ENCODE measurements at places on chromosomes 16 and 17.
A peak's percentile ranks its signal among the peaks of the same experiment; 100 is the strongest.

GRCh38 chr17:64180089-64181073, 50.4 kb upstream of the ERN1 start:
- no peak for DNase-seq

DNA sequence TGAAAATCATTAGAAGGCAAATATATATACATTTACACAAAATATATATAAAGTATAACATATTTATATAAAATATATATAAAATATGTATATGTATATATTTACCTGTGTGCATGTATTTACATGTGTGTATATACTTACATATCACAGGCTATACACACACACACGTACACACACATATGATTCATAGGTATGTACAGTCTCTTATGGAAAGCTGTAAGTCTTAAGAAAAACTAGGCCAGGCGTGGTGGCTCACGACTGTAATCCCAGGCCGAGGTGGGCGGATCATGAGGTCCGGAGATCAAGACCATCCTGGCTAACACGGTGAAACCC, 14.7 kb downstream of the TOM1L2 start:
- DNase-seq = no peak

GRCh38 chr16:79713609-79714309, 113.2 kb upstream of the MAF start:
- DNase-seq = no peak

- DNase-seq = peak; percentile 81
These were observed 47.5 kb downstream of the STAT3 start for GRCh38 chr17:42340691-42341127.

- DNase-seq = peak; percentile 40
These were observed 234.3 kb upstream of the TNRC6C start for GRCh38 chr17:77723909-77724875.

- no peak for DNase-seq
These were observed 26.7 kb downstream of the BBS2 start for GRCh38 chr16:56493126-56493525.

- no peak for DNase-seq
These were observed 27.8 kb downstream of the PLCD3 start for GRCh38 chr17:45104497-45104896.

DNA sequence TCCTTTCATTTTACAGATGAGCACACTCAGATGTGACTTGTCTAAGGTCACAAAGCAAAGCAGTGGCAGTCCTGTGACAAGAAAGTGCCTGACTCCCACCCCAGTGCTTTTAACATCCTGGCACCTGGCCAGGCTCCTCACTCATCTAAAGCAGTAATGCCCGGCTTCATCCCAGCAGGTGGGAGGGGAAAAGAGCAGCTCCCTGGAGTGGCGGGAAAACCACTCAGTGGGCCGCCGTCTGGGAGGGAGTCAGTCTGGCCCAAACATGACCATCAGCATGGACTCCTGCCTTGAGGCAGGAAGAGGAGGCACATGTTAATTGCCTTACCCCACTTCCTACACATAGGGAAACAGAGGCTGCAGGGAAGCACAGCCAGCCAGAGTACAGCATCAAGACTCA, 2.6 kb downstream of the PCGF2 start:
- DNase-seq = no peak

- DNase-seq = no peak
These were observed 11.4 kb downstream of the SLC7A6 start for GRCh38 chr16:68275611-68276191.

DNA sequence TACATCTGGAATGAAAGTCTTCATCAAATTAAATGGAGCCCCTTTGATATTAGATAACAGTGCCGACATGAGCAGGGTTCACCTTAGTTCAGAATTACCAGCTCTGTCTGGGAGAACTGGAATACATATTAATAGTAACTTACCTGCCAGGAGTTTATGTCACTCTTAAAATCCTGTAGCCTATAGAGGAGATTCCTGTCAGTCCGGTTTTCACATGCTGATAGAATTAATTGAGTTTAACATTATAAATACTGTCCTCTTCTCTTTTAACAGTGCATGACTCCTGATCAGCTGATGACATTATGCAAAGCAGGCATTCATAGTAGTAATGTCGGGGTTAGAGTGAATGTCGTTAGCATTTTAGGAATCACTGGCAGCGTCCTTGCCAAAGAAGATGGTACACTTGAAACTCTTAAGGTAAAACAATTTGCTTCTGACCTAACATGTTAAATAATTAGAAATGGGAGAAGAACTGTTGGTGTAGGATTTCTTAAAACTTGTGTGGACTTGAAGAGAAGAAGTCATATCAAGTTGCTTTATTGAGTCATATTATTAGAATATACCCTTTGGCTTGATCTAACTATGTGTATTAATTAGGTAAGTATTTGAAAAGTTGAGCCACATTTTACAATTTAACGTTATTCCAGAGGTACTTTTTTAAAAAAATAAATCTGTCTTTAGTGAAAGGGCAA, 34.3 kb downstream of the HEATR3 start:
- no peak for DNase-seq

DNA sequence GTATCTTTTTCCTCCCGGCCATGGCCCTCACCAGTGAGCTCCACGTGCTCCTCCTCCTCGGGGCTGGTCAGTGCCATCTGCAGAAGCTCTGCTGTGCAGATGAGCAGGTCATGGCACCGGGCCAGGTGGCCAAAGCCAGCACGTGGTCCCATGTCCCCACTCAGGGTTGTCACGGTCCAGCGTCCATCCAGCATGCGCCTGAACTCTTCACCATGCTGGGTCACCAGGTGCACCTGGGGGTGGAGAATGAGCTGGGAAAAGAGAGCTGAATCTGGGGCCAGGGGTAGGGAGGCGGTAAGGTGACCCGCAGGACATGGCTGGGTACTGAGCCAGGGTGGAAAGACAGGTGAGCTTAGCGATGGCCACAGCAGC, 1.3 kb downstream of the DHX58 start:
- DNase-seq = no peak

DNA sequence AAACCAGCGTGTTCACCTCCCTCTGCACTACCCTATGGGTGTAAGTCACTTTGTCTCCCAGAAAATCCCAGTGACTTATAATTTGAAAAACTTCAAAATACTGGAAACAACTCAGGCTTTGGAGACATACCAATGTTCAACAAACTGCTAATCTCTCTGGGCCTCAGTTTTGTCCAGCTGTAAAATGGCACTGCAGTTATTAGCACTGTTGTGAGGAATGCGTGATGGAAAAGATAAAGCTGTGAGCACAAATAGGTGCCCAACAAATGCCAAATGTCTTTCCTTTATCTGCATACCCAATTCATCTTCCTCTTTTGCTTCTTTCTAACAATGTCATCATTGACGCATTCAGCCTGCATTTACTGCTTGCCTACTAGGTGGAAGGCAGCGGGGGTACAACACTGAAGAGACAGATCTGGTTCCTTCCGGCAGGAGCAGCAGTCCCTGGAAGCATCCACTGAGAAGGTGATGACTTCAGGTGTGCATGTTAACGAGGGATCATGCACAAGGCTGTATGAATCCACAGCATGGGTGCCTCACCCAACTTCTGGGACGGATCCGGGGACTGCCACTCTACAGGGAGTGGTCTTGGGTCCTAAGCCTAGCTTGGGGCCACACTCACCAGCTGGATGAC, 63.4 kb downstream of the CYTH1 start:
- peak; percentile 55 for DNase-seq

DNA sequence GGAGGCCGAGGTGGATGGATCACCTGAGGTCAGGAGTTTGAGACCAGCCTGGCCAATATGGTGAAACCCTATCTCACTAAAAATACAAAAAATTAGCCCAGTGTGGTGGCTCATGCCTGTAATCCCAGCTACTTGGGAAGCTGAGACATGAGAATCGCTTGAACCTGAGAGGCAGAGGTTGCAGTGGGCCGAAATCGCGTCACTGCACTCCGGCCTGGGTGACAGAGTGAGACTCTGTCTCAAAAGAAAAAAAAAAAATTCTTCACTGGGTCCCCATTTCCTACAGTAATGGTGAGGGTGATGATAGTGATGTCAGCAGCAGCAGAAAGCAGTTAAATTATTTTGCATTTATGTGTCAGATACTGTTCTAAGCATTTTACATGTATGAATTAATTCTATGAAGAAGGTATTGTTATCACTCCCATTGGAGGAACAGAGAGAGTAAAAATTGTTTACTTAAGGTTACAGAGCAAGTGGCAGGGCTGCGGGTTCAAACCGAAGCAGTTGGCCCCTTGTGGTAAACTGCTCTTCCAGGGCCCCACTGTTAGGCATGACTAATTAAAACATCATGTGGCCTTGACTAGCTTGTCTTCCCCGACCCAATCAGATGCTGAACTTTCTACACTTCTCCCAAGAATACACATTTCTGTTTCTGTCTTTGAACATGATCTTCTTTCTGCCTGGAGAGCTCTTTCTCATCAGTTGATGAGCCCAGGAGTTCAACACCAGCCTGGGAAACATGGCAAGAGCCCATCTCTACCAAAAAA, 45.8 kb downstream of the STAT3 start:
- DNase-seq = no peak
